Spleen (tissue), 13 donors: ENCODE measurements at places on chromosomes 16 and 17.

GRCh38 chr17:10652984-10653659 lies 4.0 kb downstream of the MYH3 start:
- DNase-seq: no peak

DNA sequence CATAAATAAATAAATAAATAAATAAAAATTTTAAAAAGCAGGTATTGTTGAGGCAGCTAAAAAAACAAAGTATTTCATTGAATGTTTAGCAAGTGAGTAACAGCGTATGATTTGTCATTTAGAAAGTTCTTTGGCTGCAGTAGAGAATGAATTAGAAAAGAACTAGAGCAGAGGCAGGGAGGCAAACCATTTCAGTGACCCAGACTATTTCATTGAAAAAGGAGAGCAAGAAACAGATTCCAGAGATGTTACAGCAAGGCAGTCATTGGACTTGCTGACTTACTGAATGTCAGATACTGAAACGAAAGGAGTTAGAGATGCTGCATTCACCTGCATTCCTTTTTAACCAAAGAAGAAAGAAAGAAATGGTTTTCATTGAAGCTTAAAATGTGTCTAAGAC lies 105.5 kb upstream of the HLF start:
- DNase-seq: no peak

DNA sequence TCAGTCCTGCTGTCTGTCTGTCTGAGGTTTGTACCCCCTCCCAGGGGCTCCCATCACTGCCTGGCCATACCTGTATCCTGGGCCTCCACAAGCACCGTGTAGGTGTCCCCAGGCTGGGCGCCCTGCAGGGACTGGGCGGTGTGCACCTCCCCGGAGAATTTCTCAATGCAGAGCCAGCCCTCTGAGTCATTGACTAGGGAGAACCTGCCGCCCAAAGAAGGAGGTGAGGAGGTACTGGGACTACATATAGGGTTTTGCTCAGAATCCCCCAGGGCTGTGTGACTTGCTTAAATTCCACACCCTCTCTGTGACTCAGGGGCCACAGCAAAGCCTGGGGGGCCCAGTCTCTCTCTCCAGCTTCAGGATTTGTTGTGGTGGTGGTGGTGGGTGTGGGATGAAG lies 7.6 kb downstream of the CDH16 start:
- no peak for DNase-seq

DNA sequence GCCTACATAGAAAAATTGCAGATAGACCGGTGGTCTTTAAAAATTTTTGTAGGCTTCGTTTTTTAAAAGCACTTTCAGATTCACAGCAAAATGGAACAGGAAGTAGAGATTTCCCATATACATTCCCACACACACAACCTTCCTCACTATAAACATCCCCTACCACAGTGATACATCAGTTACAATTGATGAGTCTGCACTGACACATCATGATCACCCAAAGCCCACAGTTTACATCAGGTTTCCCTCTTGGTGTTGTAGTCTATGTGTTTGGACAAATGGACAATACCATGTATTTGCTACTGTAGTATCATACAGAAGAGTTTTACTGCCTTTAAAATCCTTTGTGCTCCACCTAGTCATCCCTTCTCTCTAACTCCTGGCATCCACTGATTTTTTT lies 113.9 kb upstream of the ADAMTS18 start:
- no peak for DNase-seq

DNA sequence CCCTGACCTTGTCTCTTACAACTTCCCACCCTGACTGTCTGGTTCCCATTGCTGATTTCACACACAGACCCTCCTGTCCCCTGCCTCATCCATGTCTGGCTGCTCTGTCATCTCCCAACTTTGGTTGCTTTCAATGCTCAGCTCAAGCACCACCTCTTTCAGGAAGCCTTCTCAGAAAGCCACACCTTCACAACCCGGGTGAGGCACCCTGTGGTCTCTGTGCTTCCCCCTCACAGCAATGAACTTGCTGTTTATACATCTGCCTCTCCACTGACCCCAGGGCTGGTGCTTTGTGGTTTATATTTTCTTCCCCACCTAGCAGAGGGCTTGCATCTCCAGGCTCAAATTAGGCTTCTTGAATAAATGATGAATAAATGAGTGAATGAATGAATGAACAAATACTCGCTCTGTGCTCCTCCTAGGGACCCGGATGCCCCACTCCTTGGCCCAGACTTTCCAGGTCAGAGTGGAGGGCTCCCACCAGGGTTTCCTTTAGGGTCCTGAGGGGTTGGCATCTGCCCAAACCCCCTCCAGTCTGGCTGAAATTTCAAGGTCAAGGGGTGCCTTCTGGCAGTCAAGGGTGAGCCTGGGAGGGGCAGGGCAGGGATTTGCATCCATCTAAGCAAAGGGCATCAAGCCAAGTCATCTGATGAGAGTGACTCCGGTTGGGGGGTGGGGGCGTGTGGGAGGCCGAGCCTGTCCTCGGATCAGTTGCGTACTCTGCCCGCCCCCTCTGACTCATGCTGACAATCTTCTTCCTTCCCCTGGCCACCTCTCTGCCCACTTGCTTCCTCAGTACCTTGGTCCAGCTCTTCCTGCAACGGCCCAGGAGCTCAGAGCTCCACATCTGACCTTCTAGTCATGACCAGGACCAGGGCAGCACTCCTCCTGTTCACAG lies at the start of gene ITGAX:
Gene ITGAX (plus strand): TSS at position 783 of the 898 bp plus-strand sequence. CDS start 79 bp downstream, at position 862.
- DNase-seq: peak; percentile 94

GRCh38 chr16:55993088-55993487 lies 117.9 kb upstream of the CES5A start:
- DNase-seq: no peak

DNA sequence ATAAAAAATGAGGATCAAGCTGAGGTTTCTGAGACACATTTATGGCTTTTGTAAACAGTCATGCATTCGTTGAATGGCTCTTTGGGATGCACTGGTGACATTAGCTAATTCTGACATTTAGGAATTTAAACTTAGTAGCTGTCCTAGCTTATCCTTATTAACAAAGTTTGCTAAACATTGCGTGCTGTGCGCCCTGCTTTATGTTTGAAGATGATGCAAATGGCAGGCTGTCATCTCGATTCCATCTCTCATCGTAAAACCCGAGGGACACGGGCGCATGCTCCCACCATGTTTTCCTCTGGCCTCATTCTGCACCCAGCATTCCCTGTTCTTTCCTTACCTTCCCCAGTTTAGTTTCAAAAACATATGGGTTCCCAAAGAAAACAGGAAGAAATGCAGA lies 53.8 kb upstream of the ARHGAP44 start:
- no peak for DNase-seq

- peak; percentile 65 for DNase-seq
Measured at GRCh38 chr16:12099451-12100123, 123.1 kb downstream of the SNX29 start.
